ENCODE measurements at places on chromosomes 5 and 9.

- no peak for DNase-seq
Observed at GRCh38 chr5:129243039-129243438, 148.5 kb downstream of the ISOC1 start.

DNA sequence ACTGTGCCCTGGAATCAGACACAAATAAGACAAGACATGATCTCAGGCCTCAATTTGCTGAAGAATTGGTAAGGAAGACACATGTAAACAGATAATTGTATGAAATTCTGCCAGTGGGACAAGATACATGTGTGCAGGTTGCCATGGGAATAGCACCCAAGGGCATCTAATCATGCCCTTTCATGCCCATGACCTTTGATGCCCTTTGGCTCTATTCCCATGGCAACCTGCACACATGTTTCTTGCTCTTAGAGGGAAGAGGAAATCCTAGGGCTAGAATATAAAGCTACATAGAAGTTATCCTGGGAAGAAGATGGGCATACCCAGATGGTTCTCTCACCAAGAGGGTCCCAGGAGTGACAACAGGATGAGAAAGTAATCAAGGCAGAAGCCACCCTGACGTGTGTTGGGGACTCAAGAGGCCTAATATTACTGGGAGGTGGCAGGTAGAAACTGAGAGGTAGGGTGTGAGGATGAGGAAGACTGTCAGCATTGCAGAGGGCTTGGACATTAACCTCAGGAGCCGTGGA is 34.4 kb downstream of the P4HA2 start:
- no peak for DNase-seq

- no peak for DNase-seq
Observed at GRCh38 chr9:112074250-112075008, 100.7 kb downstream of the SUSD1 start.

- no peak for DNase-seq
Observed at GRCh38 chr9:117290306-117290840, 124.5 kb downstream of the ASTN2 start.

GRCh38 chr9:112037281-112038016 is 137.6 kb downstream of the SUSD1 start:
- no peak for DNase-seq

All from dorsolateral prefrontal cortex (tissue), 122 donors.